ENCODE measurements at places on chromosomes 4 and X.

- no peak for DNase-seq
Measured at GRCh38 chr4:7857238-7857701, 82.4 kb downstream of the AFAP1 start.

GRCh38 chr4:1727117-1728031, 6.1 kb downstream of the TACC3 start:
- no peak for DNase-seq

DNA sequence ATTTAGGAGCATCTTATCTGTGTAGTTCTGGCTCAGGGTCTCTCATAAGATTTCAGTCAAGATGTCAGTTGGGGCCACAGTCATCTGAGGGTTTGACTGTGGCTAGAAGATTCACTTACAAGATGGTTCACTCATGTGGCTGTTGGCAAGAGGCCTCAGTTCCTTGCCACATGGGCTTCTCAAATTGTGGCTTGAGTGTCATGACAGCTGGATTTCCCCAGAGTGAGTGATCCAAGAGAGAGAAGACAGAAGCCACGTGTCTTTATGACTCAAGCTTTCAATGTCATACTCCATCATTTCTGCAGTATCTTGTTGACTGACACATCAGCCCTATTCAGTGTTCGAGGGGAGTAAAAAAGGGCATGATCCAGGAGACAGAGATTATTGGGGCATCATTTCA, 131.3 kb upstream of the AP1S2 start:
- no peak for DNase-seq

DNA sequence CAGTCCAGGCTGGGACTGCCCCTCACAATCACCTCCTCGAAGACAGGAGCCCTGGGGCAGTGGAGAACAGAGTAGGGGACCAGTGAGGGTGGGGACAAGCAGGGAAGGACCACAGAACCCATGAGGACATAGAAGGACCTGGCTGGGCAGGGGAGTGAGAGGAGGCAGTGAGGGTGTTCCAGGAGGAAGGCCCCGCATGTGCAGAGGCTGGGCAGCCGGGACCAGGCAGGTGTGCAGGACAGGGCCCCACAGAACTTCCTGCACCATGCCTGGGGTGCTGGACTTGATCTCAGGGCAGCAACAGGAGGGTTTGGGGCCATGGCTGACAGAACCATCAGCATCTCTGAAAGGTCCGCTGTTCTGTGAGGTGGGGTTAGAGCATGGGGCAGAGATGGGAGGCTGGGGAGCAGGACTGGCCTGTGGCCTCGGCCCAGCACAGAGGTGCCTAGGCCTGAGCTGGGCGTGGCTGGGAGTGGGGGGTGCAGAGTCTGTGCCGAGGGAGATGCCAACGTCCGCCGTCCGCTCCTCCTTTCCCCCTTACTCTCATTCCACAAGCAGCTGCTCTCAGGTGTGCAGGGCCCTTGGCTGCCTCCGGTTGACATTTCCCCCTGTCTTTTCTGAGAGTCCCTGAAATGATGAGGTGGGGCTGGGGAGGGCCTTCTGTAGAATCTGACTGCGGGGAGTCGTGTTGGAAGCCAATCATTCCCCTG, 40.8 kb downstream of the EVC start:
- DNase-seq = no peak

All from mesendoderm (in vitro differentiated cells).